ENCODE measurements at places on chromosomes 1 and 21. TPM values are rescaled to one million over a fixed set of nuclear protein-coding genes. Genes with fewer than 3 reads are reported as not detected.

DNA sequence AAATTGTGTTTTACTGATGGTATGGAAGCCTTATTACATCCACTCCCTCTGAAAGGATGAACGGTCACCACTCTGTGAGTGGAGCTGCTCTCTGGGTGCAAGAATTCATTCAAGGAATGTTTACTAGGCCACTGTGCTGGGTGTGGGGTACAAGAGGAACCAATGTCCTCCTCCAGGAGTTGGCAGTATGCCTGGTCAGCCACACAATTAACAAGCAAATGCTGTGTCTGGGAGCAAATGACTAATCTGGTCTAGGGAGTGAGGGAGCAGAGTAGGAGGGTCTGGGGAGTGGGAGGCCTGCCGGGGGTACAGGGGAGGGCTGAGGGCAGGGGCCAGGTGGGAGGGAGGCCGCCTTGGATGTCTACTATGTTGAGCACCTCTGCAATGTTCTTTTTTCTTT lies 27.2 kb upstream of the TDRD10 start:
- H3K4me1 ChIP-seq: peaks cover 16% of the 10 kb centered on the region
- H3K4me3 ChIP-seq: no peak overlapping the region
- H3K27ac ChIP-seq: no peak overlapping the region
- H3K36me3 ChIP-seq: no peaks in the 10 kb centered on the region

GRCh38 chr1:69940816-69941215 lies 264.6 kb downstream of the LRRC40 start:
- no peaks in the 10 kb centered on the region for H3K4me1 ChIP-seq
- no peak overlapping the region for H3K4me3 ChIP-seq
- no peak for DNase-seq
- H3K36me3 ChIP-seq: no peaks in the 10 kb centered on the region

GRCh38 chr21:35027563-35028450 lies 21.3 kb downstream of the RUNX1 start:
- H3K27me3 ChIP-seq: no peaks in the 10 kb centered on the region
- H3K4me3 ChIP-seq: peak overlapping the region; percentile 90
- peaks cover 90% of the 10 kb centered on the region for H3K4me1 ChIP-seq
- H3K27ac ChIP-seq: peak overlapping the region; percentile 100

DNA sequence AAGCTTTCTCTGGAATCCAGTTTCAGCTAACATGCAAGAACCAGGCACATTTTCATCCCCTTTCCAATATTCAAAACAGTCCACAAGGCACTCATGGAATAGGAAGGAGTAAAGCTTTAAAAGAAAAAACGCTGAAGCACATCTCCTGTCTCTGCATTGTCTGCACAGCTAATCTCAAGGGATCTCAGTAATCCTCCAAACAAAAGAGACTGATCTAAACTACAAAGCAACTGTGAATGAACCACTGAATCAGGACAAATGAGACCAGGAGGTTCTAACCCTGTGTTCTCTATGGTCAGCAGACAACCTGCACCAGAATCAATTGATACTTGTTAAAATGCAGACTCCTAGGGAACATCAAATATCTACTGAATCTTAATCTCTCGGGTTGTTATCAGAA lies 399.0 kb downstream of the HHAT start:
- no peaks in the 10 kb centered on the region for H3K27me3 ChIP-seq
- H3K36me3 ChIP-seq: no peaks in the 10 kb centered on the region
- no peak overlapping the region for H3K27ac ChIP-seq
- H3K4me3 ChIP-seq: no peak overlapping the region
- no peak for DNase-seq
- peaks cover 7% of the 10 kb centered on the region for H3K4me1 ChIP-seq

DNA sequence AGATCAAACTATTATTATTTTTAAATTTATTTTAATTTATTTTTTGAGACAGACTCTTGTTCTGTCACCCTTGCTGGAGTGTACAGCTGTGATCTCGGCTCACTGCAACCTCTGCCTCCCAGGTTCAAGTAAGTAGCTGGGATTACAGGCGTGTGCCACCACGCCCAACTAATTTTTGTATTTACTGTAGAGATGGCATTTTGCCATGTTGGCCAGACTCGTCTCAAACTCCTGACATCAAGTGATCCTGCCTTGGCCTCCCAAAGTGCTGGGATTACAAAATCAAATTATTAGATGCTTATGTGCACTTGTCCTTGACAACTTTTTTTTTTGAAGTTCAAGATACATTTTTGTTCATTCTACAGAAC lies 15.4 kb downstream of the LIN9 start:
- no peak overlapping the region for H3K4me3 ChIP-seq
- peaks cover 37% of the 10 kb centered on the region for H3K36me3 ChIP-seq
- DNase-seq: no peak
- no peaks in the 10 kb centered on the region for H3K4me1 ChIP-seq

The CKS1B gene
- 178 TPM for total RNA-seq

DNA sequence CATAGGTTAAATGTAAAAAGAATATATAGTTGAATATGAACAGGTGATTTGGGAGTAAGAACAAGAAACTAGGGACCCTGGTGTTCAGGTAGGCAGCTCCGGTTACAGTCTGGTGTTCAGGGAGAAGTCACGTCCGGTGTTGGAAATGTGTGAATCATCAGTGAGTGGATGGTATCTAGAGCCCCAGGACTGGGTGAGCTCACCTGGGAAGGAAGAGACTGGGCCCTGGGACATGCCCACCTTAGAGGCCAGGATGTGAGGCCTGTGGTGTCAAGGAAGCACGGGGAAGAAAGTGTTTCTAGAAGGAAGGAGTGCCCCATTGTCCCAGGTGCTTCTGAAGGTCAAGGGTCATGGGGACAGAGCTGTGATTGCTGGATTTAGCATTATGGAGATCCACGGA lies 1.5 kb upstream of the GJB3 start:
- H3K27ac ChIP-seq: no peak overlapping the region
- no peak for DNase-seq
- H3K4me1 ChIP-seq: no peaks in the 10 kb centered on the region
- H3K27me3 ChIP-seq: peaks cover 41% of the 10 kb centered on the region

The CD160 gene
- not detected for total RNA-seq

The GPR3 gene
- 3.7 TPM for total RNA-seq

- H3K27me3 ChIP-seq: peaks cover 5% of the 10 kb centered on the region
- no peak for DNase-seq
- no peaks in the 10 kb centered on the region for H3K4me1 ChIP-seq
- H3K27ac ChIP-seq: no peak overlapping the region
- H3K36me3 ChIP-seq: no peaks in the 10 kb centered on the region
Measured at GRCh38 chr1:178037510-178038253, 56.2 kb upstream of the RASAL2 start.

DNA sequence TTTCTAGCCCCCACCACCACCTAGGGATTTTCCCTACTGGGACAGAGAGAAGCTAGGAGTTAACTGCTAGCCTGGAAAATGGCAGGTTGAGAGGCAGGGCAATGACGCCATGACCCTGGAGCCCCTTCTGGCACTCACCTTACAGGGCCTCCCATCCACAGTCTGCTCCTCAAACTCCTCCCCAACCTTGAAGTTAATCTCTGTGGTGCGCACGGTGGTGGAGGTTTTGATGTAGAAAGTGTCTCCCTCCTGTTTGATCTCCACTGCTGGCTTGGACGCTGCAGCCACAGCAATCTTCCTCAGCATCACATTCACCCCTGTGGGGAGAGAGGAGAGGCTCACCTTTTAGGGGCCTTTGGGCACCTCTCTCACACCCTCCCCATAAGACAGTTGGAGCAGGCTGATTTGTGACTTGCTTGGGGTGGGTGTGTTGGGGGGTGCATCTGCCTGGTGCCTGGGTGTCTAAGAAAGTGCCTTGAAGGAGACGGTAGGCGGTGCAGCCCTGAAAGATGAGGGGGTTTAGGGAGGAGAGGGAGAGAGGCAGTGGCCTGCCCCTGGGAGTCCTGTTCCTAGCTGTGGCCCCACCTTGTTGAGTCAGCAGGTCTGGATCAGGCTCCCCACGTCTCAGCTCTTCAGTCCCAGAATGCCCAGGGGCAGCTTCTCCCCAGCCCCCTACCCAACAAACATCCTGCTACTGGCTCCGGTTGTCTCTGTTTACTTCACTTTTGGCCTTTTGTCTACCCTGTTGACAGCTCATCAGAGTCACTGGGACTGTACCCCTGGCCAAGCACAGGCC lies 4.4 kb downstream of the CRABP2 start:
- no peak overlapping the region for H3K27ac ChIP-seq
- peaks cover 44% of the 10 kb centered on the region for H3K27me3 ChIP-seq
- peaks cover 10% of the 10 kb centered on the region for H3K4me1 ChIP-seq
- no peak overlapping the region for H3K4me3 ChIP-seq
- no peaks in the 10 kb centered on the region for H3K36me3 ChIP-seq

DNA sequence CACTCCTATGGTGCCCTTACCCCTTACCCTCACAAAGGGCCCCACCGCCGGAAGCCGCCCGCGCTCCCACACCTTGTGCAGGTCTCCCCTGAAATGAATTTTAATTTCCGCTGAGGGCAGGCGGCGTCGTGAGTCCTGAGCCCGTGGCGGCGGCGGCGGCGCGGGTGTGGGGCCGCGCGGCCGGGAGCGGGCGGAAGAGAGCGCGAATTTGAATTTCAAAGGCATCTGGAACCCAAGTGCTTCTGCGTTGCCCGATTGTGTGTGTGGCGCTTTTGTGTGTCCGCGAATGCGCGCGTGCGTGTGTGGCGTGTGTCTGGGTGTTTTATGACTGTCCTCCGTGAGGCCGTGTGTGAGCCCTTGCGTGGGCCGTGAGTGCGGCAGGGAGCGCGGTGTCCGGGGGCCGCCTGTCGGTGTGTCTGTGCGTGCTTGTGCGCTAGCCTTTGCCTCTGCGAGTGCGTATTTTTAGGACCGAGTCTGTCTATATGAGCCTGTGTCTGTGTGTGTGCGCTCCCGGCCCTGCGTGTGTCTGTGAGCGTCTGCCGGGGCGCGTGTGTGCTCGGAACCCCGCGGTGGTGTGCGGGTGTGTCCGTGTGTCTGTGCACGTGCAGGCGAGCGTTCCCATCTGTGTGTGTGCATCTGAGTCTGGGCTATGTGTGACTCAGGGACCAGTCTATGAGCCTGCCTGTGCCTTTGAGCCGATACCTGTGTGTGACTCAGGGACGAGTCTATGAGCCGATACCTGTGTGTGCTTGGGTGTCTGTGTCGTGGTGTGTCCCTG lies 7.9 kb upstream of the ADGRB2 start:
- peak overlapping the region; percentile 81 for H3K27ac ChIP-seq
- peak overlapping the region; percentile 78 for H3K4me3 ChIP-seq
- H3K27me3 ChIP-seq: peaks cover 34% of the 10 kb centered on the region
- H3K4me1 ChIP-seq: peaks cover 58% of the 10 kb centered on the region
- H3K36me3 ChIP-seq: no peaks in the 10 kb centered on the region

GRCh38 chr1:70220517-70221237 lies 503 bp upstream of the SRSF11 start:
- no peak for DNase-seq
- H3K27ac ChIP-seq: peak overlapping the region; percentile 97
- H3K4me1 ChIP-seq: peaks cover 31% of the 10 kb centered on the region

The REN gene
- total RNA-seq: not detected

- H3K27me3 ChIP-seq: no peaks in the 10 kb centered on the region
- peak overlapping the region; percentile 74 for H3K27ac ChIP-seq
- H3K36me3 ChIP-seq: peaks cover 6% of the 10 kb centered on the region
- H3K4me3 ChIP-seq: peak overlapping the region; percentile 89
- H3K4me1 ChIP-seq: peaks cover 43% of the 10 kb centered on the region
Measured at GRCh38 chr1:230068952-230069684, 2.1 kb downstream of the GALNT2 start.

GRCh38 chr21:35232545-35233176 lies 183.6 kb upstream of the RUNX1 start:
- peaks cover 41% of the 10 kb centered on the region for H3K4me1 ChIP-seq
- H3K4me3 ChIP-seq: no peak overlapping the region
- no peak overlapping the region for H3K27ac ChIP-seq
- DNase-seq: no peak
- H3K27me3 ChIP-seq: no peaks in the 10 kb centered on the region

The PIGR gene
- total RNA-seq: not detected

DNA sequence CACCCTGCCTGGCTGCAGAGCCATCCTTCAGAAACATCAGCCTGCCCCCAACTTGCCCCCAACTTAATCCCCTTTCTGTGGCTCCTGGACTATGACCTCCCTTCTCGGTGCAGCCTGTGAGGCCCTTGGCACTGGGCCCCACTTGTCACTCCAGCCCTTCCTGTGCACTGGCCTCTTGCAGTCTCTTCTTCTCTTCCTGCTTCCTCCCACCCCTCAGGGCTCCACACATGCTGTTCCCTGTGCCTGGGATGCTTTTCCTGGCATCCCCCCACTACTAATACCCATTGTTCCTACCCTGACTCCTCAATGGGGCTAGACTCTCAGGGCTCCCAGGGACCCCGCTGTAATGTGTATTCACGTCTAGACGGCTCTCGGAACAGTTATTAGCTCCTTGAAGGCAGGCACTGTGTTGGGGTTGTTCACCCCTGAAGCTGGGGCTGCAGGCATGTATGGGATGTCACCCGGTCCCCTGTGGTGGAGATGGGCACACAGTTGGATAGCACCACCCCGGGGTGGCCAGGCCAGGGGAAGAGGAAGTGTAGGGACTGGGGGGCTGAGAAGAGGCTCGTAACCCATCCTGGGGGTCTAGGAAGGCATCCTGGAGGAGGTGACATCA lies 4.5 kb downstream of the LDLRAD1 start:
- no peaks in the 10 kb centered on the region for H3K36me3 ChIP-seq
- no peak overlapping the region for H3K27ac ChIP-seq
- no peak for DNase-seq
- no peak overlapping the region for H3K4me3 ChIP-seq
- H3K4me1 ChIP-seq: no peaks in the 10 kb centered on the region

DNA sequence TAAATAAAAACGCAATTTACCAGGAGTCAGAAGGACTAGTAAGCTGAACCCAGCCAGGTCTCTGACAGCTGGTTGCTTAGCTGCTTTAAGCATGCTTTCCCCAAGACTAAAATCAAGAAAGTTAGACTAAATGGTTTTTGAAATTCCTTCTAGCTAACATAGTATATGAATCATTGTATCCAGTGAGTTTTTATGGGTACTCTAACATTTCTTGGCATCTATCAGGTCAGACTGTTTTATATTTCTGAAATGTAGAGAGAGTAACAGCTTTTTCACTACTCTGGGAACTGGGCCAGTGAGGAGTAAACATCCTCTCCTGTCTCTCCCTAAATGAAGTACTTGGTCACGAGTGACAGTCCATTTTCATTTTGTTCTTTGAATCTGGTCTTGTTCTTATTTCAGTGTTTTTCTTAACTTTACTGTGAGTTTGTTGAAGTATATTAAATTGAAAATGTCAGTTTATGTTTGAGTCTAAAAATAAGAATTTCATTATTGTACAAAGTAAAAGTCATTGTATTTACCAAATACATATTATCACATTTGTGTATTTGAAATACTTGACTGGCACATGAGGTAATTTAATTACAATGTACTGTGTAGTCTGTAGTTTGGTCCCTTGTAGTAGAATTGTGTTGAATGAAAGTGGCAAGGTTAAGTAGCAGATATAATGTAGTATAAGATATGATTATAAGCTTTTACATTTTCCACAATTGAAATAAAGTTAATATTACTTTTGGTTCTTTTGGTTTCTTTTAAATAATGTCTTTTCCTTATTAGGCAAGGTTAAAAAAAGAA lies 47.6 kb downstream of the PKN2 start:
- DNase-seq: no peak
- no peak overlapping the region for H3K4me3 ChIP-seq
- H3K4me1 ChIP-seq: peaks cover 21% of the 10 kb centered on the region
- H3K27me3 ChIP-seq: no peaks in the 10 kb centered on the region
- no peak overlapping the region for H3K27ac ChIP-seq

Data from activated T-helper 2 cell treated with anti-CD3 and anti-CD28 coated beads, Interferon-gamma antibody, Interleukin-2, Interleukin-4, amounts not matched to agents 10 μg/mL and 5 μg/mL and 100 μg/mL, durations not matched to agents 14 hours and 24 hours and 36 hours (primary cell).